ENCODE measurements at places on chromosomes 16 and 17. TPM values are rescaled to one million over a fixed set of nuclear protein-coding genes. Genes with fewer than 3 reads are reported as not detected.

Gene CCL5
- total RNA-seq = 5.3 TPM

DNA sequence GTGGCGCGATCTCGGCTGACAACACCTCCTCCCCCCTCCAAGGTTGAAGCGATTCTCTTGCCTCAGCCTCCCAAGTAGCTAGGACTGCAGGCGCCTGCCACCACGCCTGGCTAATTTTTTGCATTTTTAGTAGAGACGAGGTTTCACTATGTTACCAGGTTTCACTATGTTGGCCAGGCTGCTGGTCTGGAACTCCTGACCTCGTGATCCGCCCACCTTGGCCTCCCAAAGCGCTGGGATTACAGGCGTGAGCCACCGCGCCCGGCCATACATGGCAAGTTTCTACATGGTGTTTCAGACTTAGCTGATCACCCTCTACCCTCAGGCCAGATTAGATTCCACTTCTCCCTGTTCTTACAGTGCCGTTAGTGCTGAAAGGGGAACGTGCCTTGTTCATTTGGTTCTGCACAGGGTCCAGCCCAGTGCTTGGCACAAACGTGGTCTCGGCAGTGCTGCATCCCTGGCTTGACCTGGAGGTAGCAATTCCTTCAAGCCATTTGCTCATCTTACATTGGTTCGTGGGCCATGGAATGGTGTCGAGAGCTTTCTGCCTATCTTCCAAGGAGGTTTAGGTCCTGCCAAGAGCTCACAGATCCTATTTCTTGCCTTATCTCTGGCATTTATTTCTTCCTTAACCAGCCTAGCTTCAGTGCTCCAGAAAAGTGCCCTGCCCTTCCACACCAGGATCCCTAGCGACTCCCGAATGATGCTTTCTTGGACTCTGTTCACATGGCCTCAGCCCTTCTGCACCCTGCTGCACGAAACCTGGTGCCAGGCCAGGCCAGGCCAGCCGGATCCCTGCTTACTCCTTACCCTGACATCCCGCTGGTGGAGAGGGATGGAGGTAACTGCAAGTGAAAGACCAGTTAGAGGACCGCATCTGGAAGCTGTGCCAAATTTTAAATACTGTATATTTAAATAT lies 14.8 kb upstream of the AURKB start:
- peaks cover 8% of the 10 kb centered on the region for H3K4me1 ChIP-seq
- no peak overlapping the region for H3K27ac ChIP-seq
- DNase-seq = no peak

GRCh38 chr17:31310260-31310659 lies 3.6 kb downstream of the EVI2B start:
- H3K27me3 ChIP-seq = no peaks in the 10 kb centered on the region
- no peak overlapping the region for H3K4me3 ChIP-seq
- H3K36me3 ChIP-seq = no peaks in the 10 kb centered on the region
- H3K4me1 ChIP-seq = no peaks in the 10 kb centered on the region

Gene ARHGAP27
- 38.6 TPM for total RNA-seq

DNA sequence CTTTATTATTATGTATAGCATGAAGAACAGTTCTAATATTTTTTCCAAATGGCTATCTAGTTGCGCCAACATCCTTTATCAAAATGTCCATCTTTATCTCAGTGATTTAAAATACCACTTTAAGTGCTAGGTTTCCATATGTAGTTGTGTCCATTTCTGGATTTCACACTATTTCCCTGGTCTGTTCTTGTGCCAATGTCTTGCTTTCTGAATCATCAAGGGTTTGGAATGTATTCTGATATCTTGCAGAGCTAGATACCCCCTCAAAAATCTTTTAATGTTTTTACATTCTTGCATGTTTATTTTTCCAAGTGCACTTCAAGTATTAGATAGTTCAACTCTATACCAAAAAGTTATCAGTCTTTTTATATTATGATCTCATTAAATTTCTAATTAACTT lies 14.3 kb downstream of the MBTD1 start:
- H3K4me3 ChIP-seq = no peak overlapping the region
- H3K27me3 ChIP-seq = no peaks in the 10 kb centered on the region
- no peak for DNase-seq
- H3K27ac ChIP-seq = no peak overlapping the region
- no peaks in the 10 kb centered on the region for H3K36me3 ChIP-seq

DNA sequence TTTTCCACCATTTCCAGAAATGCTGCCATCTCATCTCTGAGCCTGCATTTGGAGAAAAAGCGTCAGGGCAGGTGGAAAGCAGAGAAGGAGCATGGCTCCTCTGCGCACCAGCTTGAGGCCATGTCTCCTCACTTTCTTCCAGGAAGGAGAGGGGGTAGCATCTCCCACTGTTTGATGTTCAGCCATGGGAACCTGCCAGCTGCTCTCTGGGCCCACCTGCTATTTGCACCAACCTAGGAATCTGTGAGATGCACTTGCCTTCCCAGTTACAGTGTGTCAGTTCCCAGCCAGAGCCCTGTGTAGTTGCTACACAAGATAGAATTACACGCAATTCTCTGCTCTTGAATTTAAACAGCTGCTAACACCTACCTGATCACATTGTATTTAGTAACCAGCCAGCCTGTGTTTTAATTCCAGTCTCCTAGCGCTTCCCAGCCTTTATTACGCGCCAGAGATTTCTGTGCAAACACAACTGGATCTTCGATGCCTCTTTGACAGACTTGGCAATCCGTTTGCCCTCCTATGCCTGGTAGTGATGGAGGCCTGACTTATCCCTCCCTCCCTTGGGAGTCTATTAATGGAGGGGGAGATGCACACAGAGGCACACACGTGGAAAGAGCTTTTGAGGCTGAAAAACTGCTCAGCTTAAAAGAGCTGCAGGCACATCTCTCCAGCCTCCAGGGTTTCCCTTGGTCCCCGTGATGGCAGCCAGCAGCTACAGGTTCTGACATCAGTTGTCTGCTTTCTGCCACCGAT lies 98.1 kb upstream of the SEC14L1 start:
- no peaks in the 10 kb centered on the region for H3K4me1 ChIP-seq
- H3K36me3 ChIP-seq = no peaks in the 10 kb centered on the region
- no peak overlapping the region for H3K4me3 ChIP-seq
- H3K27me3 ChIP-seq = no peaks in the 10 kb centered on the region
- H3K27ac ChIP-seq = no peak overlapping the region
- DNase-seq = no peak

Gene CWC25
- total RNA-seq = 24.3 TPM

Gene GOT2
- 129 TPM for total RNA-seq

- DNase-seq = peak; percentile 92
- no peak overlapping the region for H3K4me3 ChIP-seq
- peak overlapping the region; percentile 78 for H3K27ac ChIP-seq
- no peaks in the 10 kb centered on the region for H3K27me3 ChIP-seq
Measured at GRCh38 chr17:81522491-81523401, 5.4 kb upstream of the FSCN2 start.

DNA sequence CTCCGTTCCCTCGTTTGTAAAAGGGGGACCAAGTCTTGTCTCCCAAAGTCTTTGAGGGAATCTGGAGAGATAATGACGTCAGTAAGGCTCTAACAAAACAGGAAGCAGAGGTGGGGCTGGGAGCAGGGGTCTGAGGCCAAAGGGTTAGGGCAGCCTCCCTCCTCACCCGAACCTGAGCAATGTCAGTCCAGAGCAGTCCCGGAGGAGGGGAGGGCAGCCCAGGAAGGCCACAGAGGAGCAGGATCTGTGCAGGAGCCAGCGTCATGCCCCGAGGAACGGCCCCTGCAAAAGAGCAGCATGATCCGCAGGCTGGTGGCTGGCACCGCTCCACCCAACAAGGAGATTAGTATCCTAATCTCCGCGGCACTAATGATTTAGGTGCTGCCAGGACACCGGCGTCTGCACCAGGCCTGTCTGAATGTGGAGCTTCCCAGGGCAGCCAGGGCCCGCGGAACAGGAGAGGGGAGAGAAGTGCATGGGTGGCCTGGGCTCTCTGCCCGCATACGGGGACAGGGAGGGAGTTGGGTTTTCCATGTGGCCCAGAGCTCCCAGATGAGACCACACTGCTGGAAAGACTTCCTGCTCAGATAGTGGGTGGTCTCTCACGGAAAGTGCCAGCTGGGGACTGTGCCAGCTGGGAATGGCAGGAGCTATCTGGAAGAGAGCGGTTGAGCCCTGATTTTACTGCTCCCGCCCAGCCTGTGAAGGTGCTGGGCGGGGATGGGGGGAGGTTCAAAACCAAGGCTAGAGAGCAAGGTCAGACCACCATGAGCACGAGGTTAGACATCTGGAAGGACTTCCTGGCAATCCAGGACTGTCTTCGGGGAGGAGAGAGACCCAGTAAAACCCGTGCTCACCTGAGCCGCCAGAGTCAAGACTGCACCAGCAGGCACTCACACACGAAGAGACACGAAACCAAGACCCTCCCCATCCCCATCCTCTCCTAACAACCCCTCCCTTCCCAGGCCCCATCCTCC lies 11.0 kb upstream of the KRT17 start:
- no peak overlapping the region for H3K4me3 ChIP-seq
- no peaks in the 10 kb centered on the region for H3K36me3 ChIP-seq
- DNase-seq = no peak
- H3K4me1 ChIP-seq = peaks cover 3% of the 10 kb centered on the region
- no peak overlapping the region for H3K27ac ChIP-seq

GRCh38 chr17:6019959-6020358 lies 50.2 kb upstream of the WSCD1 start:
- no peak for DNase-seq
- H3K4me1 ChIP-seq = no peaks in the 10 kb centered on the region

Gene C16orf89
- 172 TPM for total RNA-seq

DNA sequence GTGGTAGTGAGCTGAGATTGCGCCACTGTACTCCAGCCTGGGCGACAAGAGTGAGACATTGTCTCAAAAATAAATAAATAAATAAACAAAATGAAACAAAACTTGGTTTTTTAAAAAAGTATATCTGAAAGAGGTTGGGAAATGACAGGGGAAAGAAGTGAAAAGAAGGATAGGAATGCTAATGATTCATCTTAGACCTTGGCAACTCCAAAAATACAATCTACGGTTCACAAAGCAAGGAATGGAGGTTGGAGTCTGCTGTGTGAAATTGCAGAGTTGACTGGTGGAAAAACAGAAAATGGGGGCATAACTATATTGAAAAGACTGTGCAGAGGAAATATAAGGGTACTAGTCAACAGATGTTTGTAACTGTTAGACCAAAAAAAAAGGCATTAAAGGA lies 40.0 kb upstream of the CD300E start:
- no peak overlapping the region for H3K4me3 ChIP-seq
- H3K36me3 ChIP-seq = no peaks in the 10 kb centered on the region
- no peaks in the 10 kb centered on the region for H3K4me1 ChIP-seq
- H3K27ac ChIP-seq = no peak overlapping the region

Gene FAM20A
- total RNA-seq = 9.7 TPM

DNA sequence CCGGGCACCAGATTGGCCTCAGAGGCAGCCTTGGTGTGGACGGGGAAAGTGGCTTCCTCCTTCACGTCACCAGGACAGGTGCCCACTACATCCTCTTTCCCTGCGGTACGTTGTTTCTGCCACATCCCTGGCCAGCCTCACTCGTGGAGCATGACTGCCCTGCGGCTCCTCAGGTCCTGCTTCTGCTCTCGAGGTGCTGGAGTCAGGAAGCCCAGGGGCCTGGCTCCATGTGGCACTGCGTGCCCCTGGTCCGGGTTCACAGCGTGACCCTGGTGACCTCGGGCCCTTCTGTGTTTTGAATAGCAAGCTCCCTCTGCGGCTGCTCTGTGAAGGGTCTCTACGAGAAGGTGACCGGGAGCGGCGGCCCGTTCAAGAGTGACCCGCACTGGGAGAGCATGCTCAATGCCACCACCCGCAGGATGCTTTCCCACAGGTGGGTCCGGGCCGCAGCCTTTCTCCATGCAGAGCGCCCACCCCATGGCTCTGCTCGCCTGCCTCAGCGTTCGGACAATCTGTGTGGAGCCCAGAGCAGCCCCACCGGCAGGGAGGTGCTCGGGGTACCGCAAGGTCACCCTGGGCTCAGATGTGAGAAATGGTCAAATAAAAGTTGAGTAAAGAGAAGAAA lies 13.5 kb downstream of the RGS11 start:
- peaks cover 51% of the 10 kb centered on the region for H3K36me3 ChIP-seq
- H3K4me1 ChIP-seq = peaks cover 10% of the 10 kb centered on the region
- no peak overlapping the region for H3K27ac ChIP-seq
- no peaks in the 10 kb centered on the region for H3K27me3 ChIP-seq

Gene SHISA6
- total RNA-seq = 0.88 TPM

GRCh38 chr17:35170968-35171771 lies 23.0 kb downstream of the SLC35G3 start:
- no peaks in the 10 kb centered on the region for H3K4me1 ChIP-seq
- no peaks in the 10 kb centered on the region for H3K27me3 ChIP-seq
- no peak overlapping the region for H3K4me3 ChIP-seq
- no peak for DNase-seq
- no peak overlapping the region for H3K27ac ChIP-seq

GRCh38 chr17:34581446-34582184 lies 2.2 kb downstream of the TMEM132E start:
- no peak overlapping the region for H3K4me3 ChIP-seq
- H3K27me3 ChIP-seq = peaks cover 21% of the 10 kb centered on the region
- H3K4me1 ChIP-seq = peaks cover 30% of the 10 kb centered on the region
- DNase-seq = no peak
- H3K27ac ChIP-seq = no peak overlapping the region

- no peaks in the 10 kb centered on the region for H3K4me1 ChIP-seq
- no peak for DNase-seq
- H3K27me3 ChIP-seq = no peaks in the 10 kb centered on the region
Measured at GRCh38 chr16:19294156-19294649, 8.7 kb downstream of the CLEC19A start.

- no peak overlapping the region for H3K4me3 ChIP-seq
- no peaks in the 10 kb centered on the region for H3K27me3 ChIP-seq
- peak; percentile 62 for DNase-seq
- peak overlapping the region; percentile 83 for H3K27ac ChIP-seq
- no peaks in the 10 kb centered on the region for H3K36me3 ChIP-seq
Measured at GRCh38 chr17:1110862-1111598, 68.8 kb downstream of the ABR start.

GRCh38 chr16:84569382-84569987 lies 48.4 kb downstream of the COTL1 start:
- peaks cover 6% of the 10 kb centered on the region for H3K4me1 ChIP-seq
- H3K4me3 ChIP-seq = no peak overlapping the region
- no peaks in the 10 kb centered on the region for H3K36me3 ChIP-seq
- no peak for DNase-seq

DNA sequence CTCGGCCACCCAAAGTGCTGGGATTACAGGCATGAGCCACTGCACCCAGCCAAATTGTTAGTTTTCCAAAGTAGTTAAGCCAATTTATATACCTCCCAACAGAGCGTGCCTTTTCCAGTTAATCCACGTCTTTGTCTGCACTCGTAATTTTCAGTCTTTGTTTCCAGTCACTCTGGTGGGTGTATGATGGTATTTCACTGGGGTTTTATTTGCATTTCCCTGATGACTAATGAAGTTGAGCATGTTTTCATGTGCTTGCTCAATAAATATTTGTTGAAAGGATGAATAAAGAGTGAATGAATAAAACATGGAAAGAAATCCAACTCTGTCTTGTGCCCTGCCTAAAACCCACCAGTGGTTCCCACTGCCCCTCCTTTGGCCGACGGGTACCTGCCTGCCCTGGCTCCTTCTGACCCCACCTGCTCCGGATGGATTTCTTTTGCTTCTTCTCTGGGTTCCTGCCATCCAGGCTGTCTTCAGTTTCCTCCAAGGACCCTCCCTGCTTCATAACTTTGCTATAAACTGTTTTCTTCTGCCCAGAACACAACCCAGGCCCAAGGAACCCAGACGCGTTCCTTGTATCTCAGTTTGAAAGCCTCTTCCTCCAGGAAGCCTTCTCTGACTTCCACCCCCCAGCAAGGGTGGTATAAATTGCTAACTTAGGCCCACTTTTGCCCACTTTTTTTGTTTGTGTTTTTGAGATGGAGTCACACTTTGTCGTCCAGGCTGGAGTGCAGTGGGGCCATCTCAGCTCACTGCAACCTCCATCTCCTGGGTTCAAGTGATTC lies 3.0 kb upstream of the ABCC1 start:
- H3K27ac ChIP-seq = no peak overlapping the region
- H3K27me3 ChIP-seq = no peaks in the 10 kb centered on the region
- H3K36me3 ChIP-seq = no peaks in the 10 kb centered on the region
- peaks cover 4% of the 10 kb centered on the region for H3K4me1 ChIP-seq
- no peak overlapping the region for H3K4me3 ChIP-seq

Gene MON1B
- total RNA-seq = 40.2 TPM

Gene TMEM95
- not detected for total RNA-seq

Gene DNAH2
- 0.20 TPM for total RNA-seq
